Daoy (cell line): ENCODE measurements at places on chromosomes 4 and X. TPM values are rescaled to one million over a fixed set of nuclear protein-coding genes. Genes with fewer than 3 reads are reported as not detected.
A peak's percentile ranks its signal among the peaks of the same experiment; 100 is the strongest.

GRCh38 chr4:142846108-142846728, at the start of gene INPP4B:
Gene INPP4B (minus strand): TSS chr4:142846301.
- peak; percentile 29 for DNase-seq

DNA sequence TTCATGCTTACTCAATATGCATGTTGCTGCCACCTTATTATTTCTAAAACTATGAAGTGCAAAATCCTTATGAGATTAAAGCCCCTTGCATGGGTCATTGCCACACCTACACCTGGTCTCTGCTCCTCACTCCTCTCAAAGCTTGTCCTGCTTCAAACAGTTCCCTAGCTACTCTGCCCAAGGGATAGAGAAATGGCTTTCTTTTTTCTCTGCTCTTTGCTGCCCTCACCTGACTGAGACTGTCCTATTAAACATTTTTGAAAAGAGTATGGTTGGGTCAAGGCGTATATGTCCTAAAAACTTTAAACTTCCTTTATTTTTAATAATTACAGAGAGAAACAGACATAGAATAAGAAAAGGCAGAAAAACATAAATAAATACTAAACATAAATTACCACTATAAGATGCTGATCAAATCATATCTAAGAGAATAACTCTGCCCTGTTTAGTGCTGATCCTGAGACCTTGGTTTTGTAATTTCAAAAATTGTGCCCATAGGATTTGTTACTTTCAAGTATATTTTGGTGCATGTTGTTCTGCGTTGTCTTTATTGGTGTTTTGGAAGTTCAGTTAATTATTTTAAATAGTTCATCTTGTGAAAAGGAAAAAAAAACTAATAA, 704.9 kb upstream of the PABPC4L start:
- no peak for DNase-seq

Gene REST
- total RNA-seq, result 13.1 and 13.6 TPM in 2 replicates

GRCh38 chr4:150581641-150582051, 305 bp upstream of the MAB21L2 start:
- DNase-seq, result peak; percentile 60

- no peak for DNase-seq
These were observed 278.2 kb upstream of the GATB start for GRCh38 chr4:152039023-152039481.

GRCh38 chr4:42653626-42654560, 3.0 kb downstream of the ATP8A1 start:
- DNase-seq, result peak; percentile 15

GRCh38 chr4:145720656-145721055, 40.7 kb downstream of the C4orf51 start:
- no peak for DNase-seq
